ENCODE measurements at places on chromosomes 6 and 20. TPM values are rescaled to one million over a fixed set of nuclear protein-coding genes. Genes with fewer than 3 reads are reported as not detected.

DNA sequence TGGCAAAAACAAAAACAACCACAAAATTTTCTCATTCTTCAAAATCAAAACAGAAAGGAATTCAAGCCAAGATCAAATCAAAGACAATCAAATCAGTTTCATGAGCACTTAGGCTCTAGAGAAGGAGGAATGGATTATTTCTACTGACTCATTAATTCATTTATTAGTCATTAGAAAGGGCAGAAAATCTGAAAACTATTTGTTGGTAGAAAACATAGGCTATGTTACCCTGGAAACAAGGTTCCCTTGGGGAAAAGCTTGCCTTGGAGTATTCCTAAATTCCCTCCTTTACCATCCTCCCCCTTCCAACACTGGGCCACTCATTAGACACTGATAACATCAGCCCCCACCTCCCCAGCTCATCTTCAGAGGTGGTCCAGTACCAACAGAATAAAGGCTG lies 17.5 kb downstream of the KIF16B start:
- no peak for DNase-seq

DNA sequence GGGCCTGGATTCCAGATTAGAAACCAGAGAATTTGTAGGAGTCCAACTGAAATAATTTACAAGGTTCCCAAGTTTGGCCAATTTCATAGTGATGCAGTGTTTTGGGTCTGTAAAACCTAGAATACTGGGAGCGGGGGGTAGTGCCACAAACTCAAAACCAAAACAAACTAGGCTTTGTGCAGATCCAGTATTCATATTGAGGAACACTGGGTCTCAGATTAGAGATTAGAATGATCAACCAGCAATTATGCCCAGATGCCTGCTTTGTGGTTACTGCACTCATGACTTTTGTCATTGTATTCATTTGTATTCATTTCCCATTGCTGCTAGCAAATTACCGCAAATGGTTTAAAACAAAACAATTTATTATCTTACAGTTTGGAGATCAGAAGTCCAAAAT lies 3.2 kb upstream of the NDUFAF4 start:
- DNase-seq = no peak

- no peak for DNase-seq
These were observed 16.9 kb upstream of the CSE1L start for GRCh38 chr20:49029203-49029602.

GRCh38 chr6:167831281-167831828 lies 4.6 kb downstream of the AFDN start:
- DNase-seq = no peak

- no peak for DNase-seq
These were observed 600 bp downstream of the XPO5 start for GRCh38 chr6:43575105-43575771.

GRCh38 chr6:147906361-147906760 lies 397.9 kb downstream of the SAMD5 start:
- no peak for DNase-seq

GRCh38 chr6:56172144-56172543 lies 75.2 kb downstream of the COL21A1 start:
- DNase-seq = no peak

The DST gene
- 489 TPM for total RNA-seq

The HDDC2 gene
- 39.9 TPM for total RNA-seq

The NT5DC1 gene
- 25.0 TPM for total RNA-seq

The MROH8 gene
- total RNA-seq = 1.6 TPM

The RIPPLY2 gene
- total RNA-seq = not detected

The STK4 gene
- 47.9 TPM for total RNA-seq

The MEI4 gene
- total RNA-seq = not detected
